ENCODE measurements at places on chromosomes 2 and 18. TPM values are rescaled to one million over a fixed set of nuclear protein-coding genes. Genes with fewer than 3 reads are reported as not detected.
A peak's percentile ranks its signal among the peaks of the same experiment; 100 is the strongest.

The COL5A2 gene
- total RNA-seq: 243 TPM

The MARCO gene
- total RNA-seq: not detected

The VIT gene
- 3.6 TPM for total RNA-seq

The B4GALT6 gene
- 31.6 TPM for total RNA-seq

The LRRC30 gene
- total RNA-seq: not detected

The NYAP2 gene
- not detected for total RNA-seq

The COLEC11 gene
- 2.3 TPM for total RNA-seq

The MAP4K4 gene
- total RNA-seq: 427 TPM

The IL1F10 gene
- total RNA-seq: not detected

The KLHL29 gene
- total RNA-seq: 17.5 TPM

GRCh38 chr2:162333968-162334367 is 10.0 kb upstream of the GCA start:
- H3K4me1 ChIP-seq: no peaks in the 10 kb centered on the region
- DNase-seq: peak; percentile 24
- peaks cover 1% of the 10 kb centered on the region for H3K36me3 ChIP-seq
- H3K27ac ChIP-seq: no peak overlapping the region

DNA sequence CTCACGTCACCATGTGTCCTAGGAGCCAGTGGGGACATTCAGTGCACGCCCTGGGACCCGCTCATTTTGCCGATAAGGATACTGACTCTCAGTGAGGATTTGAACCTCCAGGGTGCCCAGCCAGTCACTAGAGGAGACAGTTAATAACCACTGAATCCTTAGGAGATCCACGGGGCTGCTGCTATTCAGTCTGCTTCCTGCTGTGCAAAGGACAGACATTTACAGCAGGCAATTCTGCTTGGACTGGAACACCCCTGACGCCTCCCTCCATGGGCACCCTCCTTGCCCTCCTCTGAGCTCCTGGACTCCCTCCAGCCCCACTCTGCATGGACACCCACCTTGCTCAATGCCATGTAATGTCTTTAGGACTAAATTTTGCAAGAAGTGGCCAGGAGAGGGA is 265.5 kb downstream of the EIPR1 start:
- no peak overlapping the region for H3K27ac ChIP-seq
- H3K27me3 ChIP-seq: peaks cover 4% of the 10 kb centered on the region
- H3K4me3 ChIP-seq: no peak overlapping the region
- no peak for DNase-seq
- no peaks in the 10 kb centered on the region for H3K36me3 ChIP-seq
- no peaks in the 10 kb centered on the region for H3K4me1 ChIP-seq

GRCh38 chr18:58213440-58213839 is 169.4 kb downstream of the NEDD4L start:
- peaks cover 4% of the 10 kb centered on the region for H3K27me3 ChIP-seq
- no peaks in the 10 kb centered on the region for H3K36me3 ChIP-seq
- H3K4me1 ChIP-seq: peaks cover 35% of the 10 kb centered on the region
- no peak overlapping the region for H3K4me3 ChIP-seq
- H3K27ac ChIP-seq: peak overlapping the region; percentile 11

GRCh38 chr2:242031481-242032019 is 162.0 kb downstream of the RTP5 start:
- H3K4me1 ChIP-seq: no peaks in the 10 kb centered on the region
- no peaks in the 10 kb centered on the region for H3K36me3 ChIP-seq
- H3K4me3 ChIP-seq: no peak overlapping the region
- peaks cover 4% of the 10 kb centered on the region for H3K27me3 ChIP-seq
- H3K27ac ChIP-seq: no peak overlapping the region

GRCh38 chr18:12296087-12296403 is 12.0 kb upstream of the TUBB6 start:
- peaks cover 4% of the 10 kb centered on the region for H3K27me3 ChIP-seq
- no peak for DNase-seq
- H3K4me3 ChIP-seq: no peak overlapping the region
- H3K27ac ChIP-seq: peak overlapping the region; percentile 52

DNA sequence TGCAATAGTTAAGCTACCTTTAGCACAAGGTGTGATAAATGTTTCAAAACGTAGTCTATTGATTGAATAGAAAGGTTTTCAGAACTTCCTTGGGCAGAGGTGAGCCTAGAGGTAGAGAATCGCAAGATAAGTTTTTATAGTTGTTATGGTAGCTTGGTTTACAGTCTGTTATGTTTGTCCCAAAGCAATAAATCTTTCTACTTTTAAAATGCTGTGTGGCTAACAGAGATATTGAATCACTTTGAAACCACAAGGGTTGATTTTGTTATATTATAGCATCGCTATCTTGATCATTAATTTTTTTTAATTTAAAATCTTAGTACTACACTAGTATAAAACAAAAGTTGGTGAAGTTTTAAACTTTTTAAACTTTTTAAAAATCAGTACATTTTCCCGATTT is 126.7 kb downstream of the TMEM182 start:
- H3K27ac ChIP-seq: no peak overlapping the region
- H3K36me3 ChIP-seq: no peaks in the 10 kb centered on the region

GRCh38 chr2:205288686-205289085 is 393.6 kb upstream of the NRP2 start:
- H3K27ac ChIP-seq: no peak overlapping the region
- no peak for DNase-seq
- H3K27me3 ChIP-seq: no peaks in the 10 kb centered on the region
- peaks cover 3% of the 10 kb centered on the region for H3K36me3 ChIP-seq
- no peak overlapping the region for H3K4me3 ChIP-seq

GRCh38 chr18:49441338-49441938 is 19.0 kb downstream of the DYM start:
- DNase-seq: no peak
- H3K4me3 ChIP-seq: no peak overlapping the region
- H3K27me3 ChIP-seq: no peaks in the 10 kb centered on the region

DNA sequence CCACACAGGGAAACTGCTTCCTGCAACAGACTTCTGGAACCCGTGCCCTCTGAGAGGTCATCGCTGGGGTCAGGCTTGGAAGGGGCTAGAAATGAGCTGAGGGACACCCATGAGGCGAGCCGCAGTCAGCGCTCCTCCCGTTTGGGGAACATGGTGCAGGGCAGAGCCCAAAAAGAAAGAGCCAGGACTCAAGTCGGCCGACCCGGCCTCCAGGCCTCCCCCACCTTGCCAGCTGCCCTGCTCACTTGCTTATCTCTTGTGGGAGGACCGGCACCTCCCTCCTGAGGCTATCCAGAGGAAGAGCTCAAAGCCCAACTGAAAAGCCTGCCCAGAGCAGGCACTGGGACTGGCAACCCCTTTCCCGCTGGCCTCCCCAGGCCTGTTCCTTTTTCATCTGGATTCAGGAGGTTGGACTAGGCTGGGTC is 43.6 kb downstream of the SCTR start:
- DNase-seq: no peak
- no peaks in the 10 kb centered on the region for H3K36me3 ChIP-seq
- H3K27me3 ChIP-seq: peaks cover 6% of the 10 kb centered on the region

DNA sequence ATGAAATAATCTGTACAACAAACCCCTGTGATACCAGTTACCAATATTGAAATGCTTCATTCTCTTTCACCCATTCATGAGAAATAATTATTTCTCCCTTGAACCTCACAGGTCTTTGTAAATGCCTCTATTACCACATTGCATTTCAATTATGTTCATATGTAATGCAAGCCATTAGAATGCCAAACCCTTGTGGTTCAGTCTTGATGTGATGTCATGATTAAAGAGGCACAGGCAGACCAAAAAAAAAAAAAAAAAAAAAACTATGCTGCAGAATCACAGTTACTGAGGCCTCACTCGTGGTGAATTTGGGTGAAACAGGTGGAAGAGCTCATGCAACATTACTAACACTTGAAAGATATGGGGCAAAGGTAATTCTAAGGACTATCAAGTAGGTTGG is 9.4 kb upstream of the EPG5 start:
- H3K4me3 ChIP-seq: no peak overlapping the region
- H3K27ac ChIP-seq: no peak overlapping the region
- peaks cover 3% of the 10 kb centered on the region for H3K4me1 ChIP-seq
- no peaks in the 10 kb centered on the region for H3K36me3 ChIP-seq
- H3K27me3 ChIP-seq: no peaks in the 10 kb centered on the region
- DNase-seq: no peak

GRCh38 chr18:79819968-79820351 is 22.2 kb downstream of the KCNG2 start:
- H3K36me3 ChIP-seq: no peaks in the 10 kb centered on the region
- H3K27ac ChIP-seq: peak overlapping the region; percentile 8
- peaks cover 17% of the 10 kb centered on the region for H3K27me3 ChIP-seq

- peaks cover 4% of the 10 kb centered on the region for H3K27me3 ChIP-seq
- no peaks in the 10 kb centered on the region for H3K36me3 ChIP-seq
- H3K4me3 ChIP-seq: no peak overlapping the region
- no peak overlapping the region for H3K27ac ChIP-seq
These were observed 119.8 kb downstream of the NDUFA10 start for GRCh38 chr2:239905306-239905705.

DNA sequence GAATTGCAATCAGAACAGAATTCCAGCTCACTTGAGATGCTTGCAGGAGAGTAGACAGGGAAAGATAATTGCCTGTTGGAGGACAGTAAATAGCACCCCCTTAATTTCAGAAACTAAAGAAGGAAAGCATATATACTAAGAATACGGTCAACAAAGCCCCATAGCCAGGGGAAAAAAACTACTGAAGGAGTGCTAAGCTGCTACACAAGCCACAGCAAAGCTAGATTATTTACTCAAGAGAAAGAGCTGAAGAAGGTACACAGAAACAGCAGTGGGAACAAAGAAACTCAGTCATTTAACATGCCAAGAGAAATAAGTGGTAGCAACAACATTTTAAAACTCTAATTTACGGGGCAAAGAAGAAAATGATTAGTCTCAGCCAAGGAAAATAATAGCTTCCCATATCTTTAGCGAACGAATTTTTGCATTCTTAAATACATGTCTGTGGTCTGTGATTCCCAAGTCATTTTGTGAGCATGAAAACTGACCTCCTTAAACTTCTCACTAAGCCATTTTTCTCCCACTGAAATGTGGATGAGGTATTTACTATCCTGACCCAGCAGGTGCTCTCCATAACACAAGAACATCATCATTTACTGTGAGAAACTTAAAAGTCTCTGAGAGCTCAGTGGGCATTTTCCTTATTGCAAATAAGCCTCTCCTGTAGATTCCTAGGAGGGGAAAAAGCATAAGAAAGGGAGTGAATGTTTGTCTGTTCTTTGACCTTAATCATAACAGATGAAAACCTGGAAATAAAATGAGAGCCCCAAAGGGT is 196.0 kb downstream of the PAX3 start:
- no peaks in the 10 kb centered on the region for H3K36me3 ChIP-seq
- no peaks in the 10 kb centered on the region for H3K27me3 ChIP-seq
- DNase-seq: no peak
- H3K4me1 ChIP-seq: peaks cover 6% of the 10 kb centered on the region

GRCh38 chr2:25313711-25314513 is 27.8 kb downstream of the DNMT3A start:
- H3K4me3 ChIP-seq: no peak overlapping the region
- H3K36me3 ChIP-seq: peaks cover 6% of the 10 kb centered on the region
- peaks cover 26% of the 10 kb centered on the region for H3K4me1 ChIP-seq
- DNase-seq: no peak
- H3K27me3 ChIP-seq: no peaks in the 10 kb centered on the region

DNA sequence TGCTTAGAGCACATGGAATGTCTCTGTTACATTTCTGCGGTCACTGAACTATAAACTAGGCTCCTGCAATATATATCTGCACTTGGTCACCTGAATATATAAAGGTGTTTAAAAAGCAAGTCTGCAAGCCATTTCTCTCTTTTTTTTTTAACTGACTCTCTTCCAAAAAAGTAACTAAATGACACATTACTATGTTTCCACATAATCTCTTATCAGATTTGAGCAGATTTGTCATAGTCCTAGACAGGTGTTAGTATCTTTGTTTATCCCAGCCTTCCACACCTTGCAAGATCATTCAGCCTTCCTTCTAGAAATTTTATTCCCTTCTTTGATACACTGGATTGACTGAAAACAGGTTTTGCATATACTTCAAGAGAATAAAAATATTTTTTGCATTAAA is 86.7 kb upstream of the KLF7 start:
- no peak overlapping the region for H3K4me3 ChIP-seq
- DNase-seq: no peak
- no peak overlapping the region for H3K27ac ChIP-seq

DNA sequence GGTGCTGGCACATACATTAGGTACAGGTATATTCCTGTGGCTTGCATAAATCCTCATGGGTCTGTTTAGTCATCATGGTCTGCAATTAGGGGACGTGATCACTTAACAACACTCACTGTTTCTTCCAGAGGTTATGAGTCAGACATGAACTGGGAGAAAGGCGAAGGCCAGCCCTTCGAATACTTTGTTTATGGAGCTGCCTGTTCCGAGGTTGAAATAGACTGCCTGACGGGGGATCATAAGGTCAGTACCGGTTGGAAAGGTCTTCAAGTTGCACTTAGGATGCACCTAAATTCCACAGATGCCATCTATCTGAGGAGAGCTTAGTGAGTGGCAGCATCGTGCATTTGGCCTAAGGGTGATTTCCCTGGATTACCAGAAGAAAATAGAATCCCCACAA is 76.9 kb downstream of the AOX1 start:
- DNase-seq: no peak
- H3K4me1 ChIP-seq: no peaks in the 10 kb centered on the region
- no peak overlapping the region for H3K4me3 ChIP-seq

DNA sequence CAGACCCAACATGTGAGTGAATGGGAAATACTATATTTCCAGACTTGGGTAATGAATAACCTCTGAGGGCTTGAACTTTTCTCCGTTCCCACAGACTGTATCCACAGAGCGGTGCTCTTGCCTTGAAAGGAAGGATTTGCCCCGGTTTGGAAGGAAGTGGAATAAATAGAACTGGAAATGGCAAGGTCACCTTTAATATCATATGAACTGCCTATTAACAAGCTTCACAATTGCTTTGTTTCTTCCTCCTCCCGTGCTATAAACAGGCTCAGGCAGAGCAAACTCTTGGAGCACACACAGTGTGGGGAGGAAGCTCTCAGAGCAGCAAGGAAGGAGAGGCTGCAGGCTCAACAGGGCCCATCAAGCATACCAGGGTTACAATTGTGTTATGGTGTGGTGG is 28.5 kb upstream of the DARS1 start:
- H3K4me1 ChIP-seq: peaks cover 44% of the 10 kb centered on the region
- DNase-seq: no peak
- peaks cover 5% of the 10 kb centered on the region for H3K27me3 ChIP-seq

DNA sequence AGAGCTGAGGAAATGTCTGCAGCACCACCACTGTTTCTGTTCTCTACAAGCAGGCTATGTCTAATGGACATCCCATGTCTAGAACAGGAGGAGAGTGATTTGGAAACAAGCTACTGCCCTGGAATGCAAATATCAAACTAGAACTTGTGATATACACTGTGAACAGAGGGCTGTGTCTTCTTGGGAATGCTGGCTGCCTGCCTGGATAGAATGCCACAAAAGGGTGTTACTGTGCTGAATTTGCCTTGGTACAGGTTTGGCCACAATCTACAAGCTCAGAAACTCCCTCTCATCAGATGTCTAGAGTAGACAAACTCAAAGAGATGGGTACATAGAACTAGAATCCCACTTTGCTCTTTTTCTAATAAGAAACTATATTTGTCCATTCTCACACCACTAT is 170.5 kb downstream of the NYAP2 start:
- no peak overlapping the region for H3K27ac ChIP-seq
- H3K36me3 ChIP-seq: peaks cover 4% of the 10 kb centered on the region
- H3K4me3 ChIP-seq: no peak overlapping the region
- peaks cover 1% of the 10 kb centered on the region for H3K27me3 ChIP-seq
- H3K4me1 ChIP-seq: no peaks in the 10 kb centered on the region
- no peak for DNase-seq

GRCh38 chr2:206125901-206126300 is 33.3 kb downstream of the NDUFS1 start:
- H3K36me3 ChIP-seq: peaks cover 18% of the 10 kb centered on the region
- H3K4me3 ChIP-seq: no peak overlapping the region
